ENCODE measurements at places on chromosomes 7 and 10.
A peak's percentile ranks its signal among the peaks of the same experiment; 100 is the strongest.

DNA sequence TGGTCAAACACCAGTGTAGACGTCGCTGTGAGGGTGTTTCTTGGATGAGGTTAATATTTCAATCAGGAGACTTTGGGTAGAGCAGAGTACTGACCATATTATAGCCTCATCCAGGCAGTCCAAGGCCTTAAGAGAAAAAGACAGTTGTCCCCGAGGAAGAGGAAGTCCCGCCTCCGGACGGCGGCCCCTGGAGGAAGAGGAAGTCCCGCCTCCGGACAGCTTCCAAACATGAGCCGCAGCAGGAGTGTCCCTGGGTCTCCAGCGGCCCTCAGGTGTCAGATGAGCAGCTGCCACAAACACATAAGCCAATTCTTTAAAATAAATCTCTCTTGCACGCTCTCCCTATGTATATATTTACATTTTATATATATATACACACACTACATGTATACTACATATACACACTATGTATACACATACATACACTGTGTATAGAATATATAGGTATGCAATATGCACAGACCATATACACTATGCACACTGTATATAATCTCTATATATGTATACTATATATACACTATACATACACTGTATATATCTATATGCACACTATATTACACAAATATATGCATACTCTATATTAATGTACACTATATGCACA lies 37.5 kb downstream of the PWWP2B start:
- DNase-seq = peak; percentile 40

- no peak for DNase-seq
Observed at GRCh38 chr10:81019029-81019890, 481.6 kb downstream of the SH2D4B start.

- no peak for DNase-seq
Observed at GRCh38 chr7:127251465-127252376, 1.0 kb downstream of the GRM8 start.

- no peak for DNase-seq
Observed at GRCh38 chr10:125008689-125009638, 67.0 kb downstream of the ZRANB1 start.

- DNase-seq = no peak
Observed at GRCh38 chr10:106107706-106108105, 1056.8 kb downstream of the SORCS1 start.

- DNase-seq = no peak
Observed at GRCh38 chr10:66934711-66935110, 8.9 kb downstream of the LRRTM3 start.

DNA sequence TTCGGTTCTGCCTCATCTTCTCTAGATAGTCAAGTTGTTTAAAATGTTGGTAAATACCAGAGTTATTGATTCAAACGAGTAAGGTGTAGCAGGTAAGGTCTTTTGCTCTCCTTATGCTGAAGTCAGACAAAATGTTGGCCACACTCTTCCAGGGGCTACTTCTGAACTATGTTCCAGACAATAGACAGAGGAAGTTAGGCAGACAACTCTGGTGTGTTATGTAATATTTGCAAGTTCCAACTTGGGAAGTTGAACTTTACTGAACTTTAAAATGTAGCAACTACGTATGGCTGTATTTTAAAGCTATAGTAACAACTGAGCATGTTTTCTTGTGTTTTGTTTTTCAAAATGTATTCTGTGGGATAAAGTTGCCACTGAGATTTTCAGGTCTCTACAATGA lies 125.7 kb upstream of the NEBL start:
- no peak for DNase-seq

- no peak for DNase-seq
Observed at GRCh38 chr10:70557086-70557845, 45.3 kb downstream of the PRF1 start.

DNA sequence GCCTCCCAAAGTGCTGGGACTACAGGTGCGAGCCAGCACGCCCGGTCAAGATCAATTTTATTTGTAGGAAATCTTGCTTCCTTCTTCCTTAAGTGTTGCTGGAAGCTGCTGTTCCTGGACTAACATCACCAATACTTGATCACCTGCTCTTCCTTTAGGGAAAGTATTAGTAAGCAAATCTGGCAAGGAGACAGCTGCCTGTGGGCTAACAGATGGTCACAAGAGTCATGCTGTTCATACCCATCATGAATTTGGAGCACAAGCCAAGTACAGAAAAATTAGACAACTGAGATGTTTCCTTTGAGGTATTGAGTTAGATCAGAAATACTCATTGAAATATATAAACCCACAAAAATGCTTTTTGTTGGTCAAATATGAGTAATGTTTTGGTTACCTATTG lies 27.9 kb downstream of the BAIAP2L1 start:
- no peak for DNase-seq

- no peak for DNase-seq
Observed at GRCh38 chr7:46908770-46909169, 673.1 kb downstream of the TNS3 start.

DNA sequence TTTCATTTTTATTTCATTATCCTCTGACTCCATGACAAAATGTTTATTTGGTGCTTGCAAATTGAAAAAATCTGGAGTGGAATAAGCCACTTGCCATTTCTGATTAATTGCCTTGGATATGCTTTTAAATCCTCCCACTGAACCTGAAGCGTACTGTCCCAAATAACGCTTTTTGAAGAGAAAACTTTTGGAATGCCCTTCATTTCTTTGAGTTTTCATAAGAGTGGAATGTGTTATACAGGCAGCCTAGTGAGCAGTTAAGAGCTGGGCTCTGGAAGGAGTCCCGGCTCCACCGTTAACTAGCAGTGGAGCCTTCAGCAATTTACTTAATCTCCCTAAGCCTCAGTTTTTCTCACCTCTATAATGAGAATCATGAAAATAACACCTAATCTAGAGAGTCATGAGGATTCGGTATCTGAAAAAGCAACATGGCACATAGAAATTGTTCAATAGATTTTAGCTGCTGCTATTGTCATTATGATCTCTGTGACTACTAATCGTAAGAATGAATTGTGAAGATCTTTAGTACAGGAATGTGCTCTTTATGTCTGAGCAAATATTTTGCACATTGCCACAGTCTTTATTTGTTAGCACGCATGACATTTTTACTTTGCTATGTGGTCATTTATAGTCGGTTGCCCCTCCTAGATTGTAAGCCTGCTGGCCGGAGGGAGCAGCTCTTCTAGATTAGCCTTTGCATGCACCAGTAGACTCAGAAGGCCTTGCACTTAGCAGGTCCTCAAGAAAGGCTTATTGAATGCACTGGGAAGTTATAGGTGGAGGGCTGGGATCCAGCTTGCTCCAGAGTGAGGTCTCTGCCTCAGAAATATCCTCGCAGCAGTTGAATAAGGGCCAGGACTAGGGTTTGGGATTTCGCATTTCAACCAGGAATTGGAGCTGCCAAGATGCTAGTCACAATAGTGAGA lies 59.4 kb downstream of the PLCE1 start:
- DNase-seq = no peak

- no peak for DNase-seq
Observed at GRCh38 chr7:55409482-55410225, 44.5 kb downstream of the LANCL2 start.

GRCh38 chr10:126147866-126148587 lies 240.2 kb downstream of the ADAM12 start:
- no peak for DNase-seq

GRCh38 chr7:100585511-100586265 lies at the start of gene LRCH4:
Gene LRCH4 (minus strand): TSS chr7:100586129. CDS start chr7:100586100, 29 bp downstream.
- DNase-seq = peak; percentile 65

DNA sequence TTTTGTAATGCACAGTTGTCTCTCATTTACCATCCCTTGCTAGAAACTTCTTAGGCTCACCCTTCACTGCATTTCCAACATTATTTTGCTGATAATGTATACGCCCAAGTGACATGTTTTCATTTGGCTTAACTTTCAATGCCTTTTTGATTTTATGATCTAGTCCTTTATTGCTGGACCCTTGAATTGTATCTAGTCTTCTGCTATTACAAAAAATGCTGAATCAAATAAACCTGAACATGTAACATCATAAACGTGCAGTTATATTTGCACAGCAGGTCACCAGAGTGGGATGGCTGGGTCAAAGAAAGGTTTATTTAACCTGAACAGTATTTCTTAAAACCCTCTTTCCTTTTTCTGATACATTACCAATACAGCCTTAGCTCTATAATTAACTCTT lies 63.0 kb downstream of the MINDY3 start:
- DNase-seq = no peak

DNA sequence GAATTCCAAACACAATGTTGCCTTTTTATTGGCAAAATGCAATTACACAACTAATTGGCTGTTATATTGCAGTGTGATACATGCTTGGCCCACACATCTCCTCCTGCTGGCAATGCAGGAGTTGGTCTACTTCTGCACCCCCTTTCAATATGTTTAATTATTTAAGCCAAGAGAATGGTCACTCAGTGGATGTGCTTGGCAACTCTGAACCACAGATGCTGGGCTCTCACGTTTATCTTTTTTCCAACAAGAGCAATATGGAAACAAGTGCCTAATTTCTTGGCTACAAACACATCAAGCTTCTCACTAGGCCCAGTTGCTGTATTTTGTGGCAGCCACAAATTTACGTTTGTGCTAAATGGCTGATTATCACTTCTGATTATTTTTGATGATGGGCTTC lies 1149.2 kb upstream of the CELF2 start:
- no peak for DNase-seq

DNA sequence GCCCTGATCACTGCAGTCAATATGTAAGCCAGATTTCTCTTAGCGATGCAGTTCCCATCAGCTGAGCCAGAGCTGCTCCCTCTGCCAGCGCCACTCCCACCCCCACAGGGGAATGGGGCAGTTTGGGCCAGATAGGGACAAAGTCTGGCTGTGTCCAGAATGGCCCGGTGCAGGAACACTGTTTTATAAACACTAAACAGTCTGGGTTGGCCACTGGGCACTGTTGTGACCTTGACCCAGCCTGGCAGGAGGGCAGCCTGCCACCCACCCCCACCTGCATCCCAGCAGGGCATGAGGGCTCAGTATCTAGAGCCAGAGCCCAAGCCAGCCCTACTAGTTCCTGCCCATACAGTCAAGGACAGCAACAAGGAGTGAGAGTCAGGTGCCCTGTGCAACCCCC lies 1.3 kb downstream of the OGDHL start:
- no peak for DNase-seq

DNA sequence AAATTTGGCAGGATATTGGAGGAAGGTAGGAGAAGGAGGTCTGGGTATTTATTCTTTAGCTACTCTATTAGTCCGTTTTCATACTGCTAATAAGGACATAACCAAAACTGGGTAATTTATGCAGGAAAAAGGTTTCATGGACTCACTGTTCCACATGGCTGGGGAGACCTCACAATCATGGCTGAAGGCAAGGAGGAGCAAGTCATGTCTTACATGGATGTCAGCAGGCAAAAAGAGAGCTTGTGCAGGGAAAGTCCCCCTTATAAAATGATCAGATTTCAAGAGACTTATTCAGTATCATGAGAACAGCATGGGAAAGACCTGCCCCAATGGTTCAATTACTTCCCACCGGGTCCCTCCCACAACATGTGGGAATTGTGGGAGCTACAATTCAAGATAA lies 1.9 kb upstream of the INMT start:
- DNase-seq = no peak

- DNase-seq = no peak
Observed at GRCh38 chr10:69465457-69466157, 14.3 kb downstream of the TSPAN15 start.

- DNase-seq = no peak
Observed at GRCh38 chr10:75858339-75858738, 426.9 kb downstream of the LRMDA start.

DNA sequence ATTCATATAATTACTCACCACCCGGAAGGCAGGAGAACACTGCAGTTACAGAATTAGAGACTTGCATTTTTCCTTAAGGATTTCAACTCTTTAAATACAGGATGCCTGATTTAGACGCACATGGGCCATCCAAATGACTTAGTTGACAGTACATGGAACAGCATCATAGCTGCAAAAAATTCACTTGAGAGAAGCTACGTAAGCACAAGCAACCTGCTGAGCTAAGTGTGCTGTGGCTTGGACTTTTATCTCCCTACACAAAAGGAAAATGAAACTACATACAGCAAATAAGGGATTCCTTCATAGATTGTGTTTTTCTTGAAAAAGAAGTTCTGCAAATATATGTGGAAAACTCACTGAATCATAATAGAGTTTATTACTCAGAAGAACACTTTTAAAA lies 152.6 kb downstream of the POU6F2 start:
- no peak for DNase-seq

GRCh38 chr7:95534796-95535195 lies 49.1 kb downstream of the ASB4 start:
- no peak for DNase-seq

DNA sequence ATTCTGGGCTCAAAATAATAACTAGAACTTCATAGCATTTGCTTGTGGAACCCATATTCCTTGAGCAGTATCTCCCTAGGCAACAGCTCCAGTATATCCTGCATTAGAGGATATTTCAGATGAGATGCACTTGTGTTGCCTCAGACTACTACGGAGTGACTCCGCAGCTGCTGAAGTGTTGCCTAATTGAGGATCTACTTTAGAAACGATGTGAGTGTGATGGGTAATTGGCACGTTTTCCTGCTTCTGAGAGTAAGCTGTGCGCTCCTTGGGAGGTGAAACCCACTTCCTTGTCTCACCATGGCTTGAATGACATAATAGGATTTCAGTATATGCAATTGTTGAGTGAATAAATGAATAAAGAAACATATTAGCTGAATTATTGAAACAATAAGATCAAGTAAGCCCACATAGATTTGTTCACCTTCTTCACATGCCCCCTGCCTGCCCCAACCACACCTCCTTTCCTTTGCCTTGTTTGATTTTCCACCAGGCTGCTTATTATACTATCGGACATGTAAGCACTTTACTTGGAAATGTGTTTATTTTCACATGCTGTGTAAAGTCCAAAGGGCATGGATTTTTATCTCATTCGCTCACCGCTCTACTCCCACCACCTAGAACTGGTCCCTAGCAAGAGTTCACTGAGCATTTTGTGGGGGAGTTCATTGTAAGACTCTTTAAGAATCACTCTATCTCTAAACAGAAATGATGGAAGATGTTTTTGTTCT lies 303.8 kb downstream of the KCNMA1 start:
- no peak for DNase-seq

DNA sequence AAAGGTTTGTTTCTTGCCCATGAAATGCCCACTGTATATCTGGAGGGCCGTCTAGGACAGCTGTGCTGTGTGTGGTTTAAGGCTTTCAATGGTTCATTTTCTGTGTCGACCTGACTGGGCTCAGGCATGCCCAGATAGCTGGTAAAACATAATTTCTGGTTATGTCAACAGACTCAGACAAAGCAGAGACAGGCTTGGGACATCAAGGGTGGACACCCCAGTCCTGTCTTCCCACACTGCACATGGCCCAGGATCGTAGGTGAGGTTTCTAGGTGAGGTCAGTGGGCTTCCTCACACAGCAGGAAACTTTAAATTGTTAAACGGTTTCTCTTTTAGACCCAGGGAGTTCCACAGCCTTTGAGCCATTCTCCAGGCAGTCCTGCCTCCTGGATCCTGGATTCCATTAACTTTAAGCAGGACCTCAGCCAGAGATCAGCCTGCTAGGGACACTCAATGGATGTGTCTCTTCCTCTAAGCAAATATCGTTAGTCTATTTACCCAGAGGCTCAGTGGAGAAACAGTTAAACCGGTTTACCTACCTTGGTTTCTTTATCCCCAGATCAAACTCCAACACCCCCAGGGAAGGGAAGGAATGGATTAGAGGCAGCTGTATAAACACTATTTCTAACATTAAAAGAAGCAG lies 66.4 kb downstream of the ST8SIA6 start:
- no peak for DNase-seq
